GM12891 (cell line): ENCODE measurements at places on chromosomes 3 and 15.

- no peak for DNase-seq
These were observed 507 bp upstream of the VHL start for GRCh38 chr3:10140996-10141546.

DNA sequence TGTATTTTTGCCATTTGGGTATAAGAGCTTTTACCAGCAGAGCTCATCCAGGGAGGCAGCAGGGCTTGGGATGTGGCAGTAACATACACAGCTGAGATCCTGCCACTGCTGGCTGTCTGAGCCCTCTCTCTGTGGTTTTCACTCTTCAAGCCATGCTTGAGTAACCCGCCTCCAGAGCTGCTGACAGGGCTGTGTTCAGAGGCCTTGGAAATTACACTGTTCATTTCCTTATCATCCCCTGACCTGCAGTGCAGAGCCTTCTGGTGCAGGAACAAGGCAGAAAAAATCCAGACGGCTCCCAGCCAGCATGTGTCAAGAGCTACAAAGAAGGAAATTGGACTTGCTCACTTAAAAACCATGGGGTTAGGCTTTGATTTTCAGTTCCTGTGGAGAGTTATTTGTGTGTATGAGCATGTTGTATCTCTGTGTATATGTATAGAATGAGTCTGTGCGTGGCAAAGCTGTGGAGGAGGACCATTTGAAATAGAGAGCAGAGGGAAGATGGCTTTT is 47.0 kb downstream of the ZNF609 start:
- DNase-seq = peak; percentile 33

GRCh38 chr3:43215138-43215537 is 71.2 kb upstream of the SNRK start:
- no peak for DNase-seq

DNA sequence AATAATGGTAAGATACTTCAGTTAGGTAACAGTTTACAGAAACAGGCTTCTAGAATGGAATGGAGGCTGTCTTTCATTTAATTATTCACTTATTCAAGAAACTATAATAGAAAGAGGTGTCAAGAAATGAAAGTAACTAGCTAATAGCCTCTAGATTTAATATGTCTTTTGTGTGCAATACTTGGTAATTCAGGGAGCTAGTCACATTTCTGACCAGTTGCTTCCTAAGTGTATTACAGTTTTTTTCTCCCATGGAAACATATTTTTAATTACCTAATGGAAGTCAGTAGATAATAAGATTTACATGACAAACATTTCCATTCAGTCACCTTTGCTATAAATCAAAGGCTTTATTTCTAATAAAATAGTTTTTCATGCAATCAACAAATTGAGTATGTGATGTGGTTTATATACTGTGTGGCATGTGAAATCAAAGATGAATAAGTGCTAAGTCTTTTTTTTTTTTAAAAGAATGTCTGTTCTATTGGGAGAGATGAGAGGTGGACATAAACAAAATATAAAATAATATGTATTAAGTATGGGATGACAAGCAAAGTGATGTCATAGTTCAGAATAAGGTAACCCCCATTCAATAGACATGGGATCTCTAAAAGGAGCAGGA is 985.7 kb downstream of the SQOR start:
- no peak for DNase-seq

DNA sequence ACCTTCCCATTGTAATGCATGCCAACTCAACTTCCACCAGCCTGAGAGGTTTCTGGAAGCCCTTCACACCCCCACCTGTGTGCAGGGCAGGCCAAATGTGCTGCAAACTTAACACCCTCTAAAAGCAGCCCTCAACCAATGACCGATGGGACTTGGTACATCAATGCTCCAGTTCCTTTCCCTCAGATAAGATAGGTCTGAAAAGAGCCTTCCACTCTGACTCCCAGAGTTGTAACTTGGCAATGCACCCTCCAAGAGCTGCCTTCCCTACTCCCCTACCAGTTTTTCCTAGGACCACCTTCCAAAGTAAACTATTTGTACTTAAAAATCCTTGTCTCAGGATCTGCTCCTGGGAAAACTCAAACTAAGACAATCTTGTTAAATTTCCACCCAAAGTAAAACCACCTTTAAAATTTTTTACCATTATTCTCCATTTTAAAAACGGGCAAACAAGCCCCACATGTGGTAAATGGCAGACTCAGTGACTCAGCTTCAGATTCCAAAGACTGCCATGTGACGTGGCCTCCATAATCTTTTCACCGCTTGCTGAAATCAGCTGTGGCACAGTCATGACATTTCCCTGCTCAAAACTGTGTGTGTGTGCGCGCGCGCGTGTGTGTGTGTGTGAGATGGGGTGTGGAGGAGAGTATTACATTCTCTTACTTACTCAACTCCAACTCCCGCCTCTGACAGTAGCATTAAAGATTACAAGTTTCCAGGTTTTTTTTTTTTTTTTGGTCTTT is 17.2 kb downstream of the RASGRP1 start:
- DNase-seq = no peak

- DNase-seq = no peak
These were observed 27.4 kb downstream of the TASOR start for GRCh38 chr3:56655709-56656108.

DNA sequence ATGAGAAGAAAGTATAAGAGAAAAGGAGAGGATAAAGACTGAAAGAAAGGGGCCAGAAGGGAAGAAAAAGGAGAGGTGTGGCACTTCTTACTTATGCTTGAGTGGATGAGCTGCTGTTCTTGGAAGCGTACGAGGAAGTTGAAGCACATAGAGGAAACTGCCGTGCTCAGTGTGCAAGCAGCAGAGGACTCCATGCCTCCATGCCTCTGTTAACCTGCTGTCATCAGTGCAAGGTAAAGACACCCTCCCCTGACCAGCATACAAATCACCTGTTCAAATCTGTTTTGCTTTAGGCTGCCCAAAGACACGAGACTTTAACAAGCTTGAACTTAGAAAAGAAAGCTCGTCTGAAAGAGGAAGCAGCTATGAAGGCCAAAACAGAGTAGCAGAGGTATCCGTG is 6.4 kb downstream of the WDR5B start:
- no peak for DNase-seq

DNA sequence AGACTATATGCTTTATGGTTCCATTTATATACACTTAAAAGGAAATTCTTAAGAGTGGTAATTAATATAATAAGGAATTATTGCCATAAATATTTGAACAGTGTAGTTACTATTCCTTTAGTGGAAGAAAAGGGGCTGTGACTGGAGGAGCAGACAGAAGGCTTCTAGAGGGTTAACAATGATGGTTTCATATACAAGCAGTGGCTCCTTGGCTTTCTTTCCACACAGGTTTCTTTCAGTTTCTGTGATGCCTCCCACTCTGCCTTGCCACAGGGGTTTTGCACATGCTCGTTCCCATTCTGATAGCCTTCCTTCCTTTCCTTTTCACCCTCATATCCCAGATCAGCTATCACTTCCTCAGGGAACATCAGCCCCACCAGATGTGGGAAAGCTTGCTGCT is 108.8 kb upstream of the LYSMD4 start:
- DNase-seq = no peak

- no peak for DNase-seq
These were observed 229.1 kb downstream of the NFKBIZ start for GRCh38 chr3:102078401-102078800.

DNA sequence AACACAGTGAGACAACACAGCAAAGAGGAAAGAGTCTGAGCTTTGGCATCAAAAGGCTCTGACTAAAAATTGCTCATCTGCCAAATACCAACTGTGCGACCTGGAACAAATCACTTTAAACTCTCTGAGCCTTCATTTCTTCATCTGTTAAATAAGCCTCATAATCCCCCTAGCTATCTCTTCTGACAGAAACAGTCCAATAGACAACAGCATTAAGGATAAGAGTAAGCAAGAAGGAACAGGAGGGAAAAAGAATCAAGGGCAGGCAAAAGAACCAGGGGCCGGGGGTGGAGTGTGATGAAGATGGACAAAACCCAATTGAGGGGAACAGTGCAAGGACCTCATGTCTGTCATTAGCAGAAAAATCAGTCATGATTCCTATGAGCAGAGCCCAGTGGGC is 79.4 kb upstream of the SETMAR start:
- no peak for DNase-seq

DNA sequence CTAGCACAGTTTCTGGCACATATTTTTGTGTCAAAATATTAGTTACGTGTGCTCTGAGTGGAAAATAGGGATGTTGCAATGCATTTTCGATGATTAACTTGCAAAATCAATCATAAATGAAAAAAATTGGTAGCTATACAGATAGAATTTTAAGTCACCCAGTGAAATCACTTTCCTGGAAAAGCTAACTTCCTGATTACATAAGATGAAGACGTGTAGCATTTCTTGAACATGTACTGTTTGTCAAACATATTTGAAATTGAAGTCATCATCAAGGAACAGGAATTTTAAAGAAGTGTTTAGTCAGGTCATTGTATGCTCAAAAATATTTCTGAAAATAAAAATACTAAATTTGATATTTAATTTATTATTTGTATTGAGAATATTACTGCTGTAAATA is 977.7 kb downstream of the PLOD2 start:
- DNase-seq = no peak

GRCh38 chr3:88248658-88249057 is 98.9 kb downstream of the C3orf38 start:
- no peak for DNase-seq

- DNase-seq = no peak
These were observed 604.1 kb upstream of the MDFIC2 start for GRCh38 chr3:70916375-70917055.

- DNase-seq = no peak
These were observed 169.9 kb downstream of the AKAP13 start for GRCh38 chr15:85550283-85550682.

DNA sequence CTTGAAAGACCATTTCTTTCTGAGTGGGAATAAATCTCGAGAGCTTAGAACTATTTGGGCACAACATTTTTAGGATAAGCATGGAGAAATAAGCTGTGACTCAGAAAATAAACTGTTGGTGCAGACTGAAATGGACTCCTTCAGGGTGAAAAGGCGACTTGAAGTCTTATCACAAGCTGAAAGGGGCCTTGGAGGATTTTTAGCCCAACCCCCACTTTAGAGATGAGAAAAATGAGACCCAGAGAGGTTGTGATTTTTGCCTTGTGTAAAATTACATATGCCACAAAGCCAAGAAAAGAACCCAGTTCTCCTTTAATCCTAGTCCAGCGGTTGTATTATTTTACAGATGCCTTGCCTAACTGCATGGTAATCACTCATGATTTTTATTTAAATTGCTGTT is 1.5 kb downstream of the ATP1B3 start:
- DNase-seq = no peak

GRCh38 chr15:87045746-87046145 is 966.1 kb downstream of the AGBL1 start:
- no peak for DNase-seq

DNA sequence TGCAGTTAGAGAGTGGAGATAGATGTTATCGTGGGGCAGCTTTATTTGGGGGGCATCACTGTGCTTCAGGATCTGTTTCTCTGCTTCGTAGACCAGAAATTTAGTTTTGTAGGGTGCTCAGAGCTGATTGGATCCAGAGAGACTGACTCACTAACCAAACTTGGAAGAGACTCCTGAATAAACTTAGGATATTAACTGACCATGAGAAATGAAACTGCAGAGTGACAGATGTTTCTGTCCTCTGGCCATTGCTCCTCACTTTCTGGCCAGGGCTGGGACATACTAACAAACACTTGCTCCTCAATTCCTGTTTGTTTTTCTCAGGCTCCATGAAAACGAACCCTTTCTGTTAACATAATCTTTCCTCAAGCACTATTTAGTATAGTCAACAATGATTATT is 4.3 kb downstream of the ZNF592 start:
- DNase-seq = no peak

GRCh38 chr3:108312656-108313055 is 16.3 kb downstream of the HHLA2 start:
- DNase-seq = no peak

- DNase-seq = no peak
These were observed 21.4 kb downstream of the BTLA start for GRCh38 chr3:112477891-112478290.

- DNase-seq = no peak
These were observed 16.4 kb downstream of the TGFBR2 start for GRCh38 chr3:30622790-30623189.

GRCh38 chr3:56899078-56899477 is 97.3 kb upstream of the ARHGEF3 start:
- DNase-seq = no peak

DNA sequence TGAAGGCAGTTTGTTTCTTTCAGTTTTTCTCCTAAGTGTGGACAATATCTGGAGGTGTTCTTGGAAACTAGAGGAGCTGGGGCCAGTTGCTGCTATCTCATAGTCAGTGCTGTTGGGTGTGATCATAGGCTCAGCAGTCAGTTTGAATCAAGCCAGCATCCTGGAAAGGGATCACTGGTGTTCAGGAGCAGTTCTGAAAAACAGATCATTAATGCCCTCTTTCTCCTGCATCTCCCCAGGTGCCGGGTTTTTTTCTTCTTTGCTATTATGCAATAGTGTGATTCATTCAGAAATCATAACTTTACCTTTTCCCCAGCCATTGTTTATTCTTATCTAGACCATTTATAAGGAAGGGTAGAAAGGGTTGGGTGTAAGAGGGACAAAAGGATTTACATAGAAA is 24.0 kb downstream of the LNP1 start:
- no peak for DNase-seq

DNA sequence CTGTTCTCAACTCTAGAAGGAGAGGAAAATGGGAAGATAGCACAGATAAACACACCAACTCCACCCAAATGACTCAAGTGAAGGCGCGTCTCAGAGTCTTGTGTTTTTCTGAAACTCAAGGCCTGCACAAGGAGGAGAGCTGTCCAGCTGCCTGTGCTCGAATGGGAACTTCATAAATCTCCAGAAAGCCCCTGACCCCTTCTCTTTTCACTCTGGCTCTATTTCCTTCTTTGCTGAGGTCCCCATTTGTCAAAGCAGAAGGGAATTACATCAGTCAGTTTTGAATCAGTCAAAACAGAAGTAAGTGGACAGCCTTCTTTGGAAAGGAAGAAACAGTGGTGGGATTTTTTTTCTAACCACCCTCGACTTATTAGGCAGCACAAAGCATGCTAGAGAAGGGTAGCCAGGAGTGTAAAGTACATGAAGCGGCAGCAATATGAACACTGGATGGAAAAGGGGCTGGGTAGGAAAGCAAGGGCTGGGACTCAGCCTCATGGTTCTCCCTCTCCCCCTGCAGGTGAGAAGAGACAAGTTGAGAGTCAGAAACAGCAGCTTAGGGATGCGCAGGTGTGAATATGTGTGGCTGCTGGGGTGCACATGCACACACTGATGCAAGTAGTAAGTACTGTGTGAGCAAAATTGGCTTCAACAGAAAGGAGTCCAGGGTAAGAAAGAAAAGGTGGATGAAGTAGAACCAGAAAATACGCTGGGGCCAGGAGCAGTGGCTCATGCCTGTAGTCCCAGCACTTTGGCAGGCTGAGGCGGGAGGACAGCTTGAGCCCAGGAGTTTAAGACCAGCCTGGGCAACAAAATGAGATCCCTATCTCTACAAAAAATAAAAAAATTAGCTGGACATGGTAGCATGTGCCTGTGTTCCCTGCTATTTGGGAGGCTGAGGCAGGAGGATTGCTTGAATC is 36.6 kb upstream of the MAGEF1 start:
- no peak for DNase-seq
